ENCODE measurements at places on chromosomes 16 and 17. TPM values are rescaled to one million over a fixed set of nuclear protein-coding genes. Genes with fewer than 3 reads are reported as not detected.

The DDX52 gene
- 40.2 TPM for total RNA-seq

DNA sequence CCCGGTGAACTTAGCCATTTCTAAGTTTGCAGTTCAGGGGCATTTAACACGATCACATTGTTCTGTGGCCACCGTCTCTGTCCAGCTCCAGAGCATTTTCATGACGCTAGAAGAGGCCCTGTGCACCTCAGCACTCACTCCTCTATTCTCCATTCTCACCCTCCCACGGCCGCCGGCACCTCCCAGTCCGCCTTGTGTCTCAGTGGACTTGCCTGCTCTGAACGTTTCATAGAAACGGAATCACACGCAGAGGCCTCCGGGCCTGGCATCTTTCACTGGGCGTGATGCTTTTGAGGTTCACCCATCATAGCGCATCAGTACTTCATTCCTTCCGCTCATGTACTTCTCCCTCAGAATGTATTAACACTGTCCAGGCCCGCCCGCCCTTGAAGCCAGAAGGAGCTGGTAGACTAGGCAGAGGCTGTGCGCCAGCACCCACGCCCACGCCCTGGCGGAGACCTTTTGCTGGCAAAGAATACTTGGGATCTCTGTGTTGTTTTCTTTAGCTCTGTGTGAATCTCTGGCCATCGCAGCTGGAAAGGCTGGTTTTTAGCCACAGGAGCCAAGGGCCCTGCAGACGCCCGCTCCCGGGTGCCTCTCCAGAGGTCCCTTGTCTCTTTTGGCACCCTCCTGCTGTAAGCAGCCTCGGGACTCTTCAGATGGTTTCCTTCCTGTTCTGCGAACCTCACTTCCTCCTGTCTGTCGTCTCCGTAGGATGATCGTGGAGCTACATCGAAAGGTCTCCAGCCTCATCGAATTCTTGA is 23.4 kb upstream of the JPT2 start:
- no peak for DNase-seq

The MYADML2 gene
- total RNA-seq, result not detected

- no peak for DNase-seq
Measured at GRCh38 chr17:75272848-75273184, 1.8 kb upstream of the MIF4GD start.

- no peak for DNase-seq
Measured at GRCh38 chr17:50458270-50458669, 10.4 kb downstream of the CHAD start.

The ZNF768 gene
- 22.0 TPM for total RNA-seq

The TBC1D3 gene
- not detected for total RNA-seq

The TCAP gene
- total RNA-seq, result not detected

DNA sequence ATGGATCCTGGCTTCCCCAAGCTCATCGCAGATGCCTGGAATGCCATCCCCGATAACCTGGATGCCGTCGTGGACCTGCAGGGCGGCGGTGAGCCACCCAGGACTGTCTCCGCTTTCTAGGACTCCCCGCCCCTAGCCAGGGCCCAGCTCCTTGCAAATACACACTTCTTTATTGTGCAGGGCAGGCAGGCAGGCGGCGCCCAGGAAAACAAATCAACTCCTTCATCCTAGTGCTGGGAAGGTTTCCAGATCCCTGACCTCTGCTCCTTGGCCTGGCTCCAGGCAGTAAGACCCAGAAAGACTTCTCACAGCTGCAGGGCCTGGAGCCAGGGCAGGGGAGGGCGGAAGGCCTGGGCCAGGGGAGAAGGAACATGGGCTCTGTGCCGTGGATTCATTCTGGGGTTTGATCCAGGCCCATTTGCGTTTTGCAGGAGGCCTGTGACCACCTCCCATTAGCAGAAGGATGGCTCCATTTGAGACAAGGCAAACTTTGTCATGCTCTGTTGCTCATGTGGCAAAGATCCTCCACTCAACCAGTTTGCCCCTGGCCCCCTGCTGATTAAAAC is 6.0 kb upstream of the LPCAT2 start:
- DNase-seq, result peak; percentile 99

The SPNS3 gene
- total RNA-seq, result not detected

- no peak for DNase-seq
Measured at GRCh38 chr16:30031477-30031918, 427 bp upstream of the TLCD3B start.

- DNase-seq, result no peak
Measured at GRCh38 chr17:72169823-72170222, 49.0 kb downstream of the SOX9 start.
